ENCODE measurements at places on chromosomes 13 and 19.

DNA sequence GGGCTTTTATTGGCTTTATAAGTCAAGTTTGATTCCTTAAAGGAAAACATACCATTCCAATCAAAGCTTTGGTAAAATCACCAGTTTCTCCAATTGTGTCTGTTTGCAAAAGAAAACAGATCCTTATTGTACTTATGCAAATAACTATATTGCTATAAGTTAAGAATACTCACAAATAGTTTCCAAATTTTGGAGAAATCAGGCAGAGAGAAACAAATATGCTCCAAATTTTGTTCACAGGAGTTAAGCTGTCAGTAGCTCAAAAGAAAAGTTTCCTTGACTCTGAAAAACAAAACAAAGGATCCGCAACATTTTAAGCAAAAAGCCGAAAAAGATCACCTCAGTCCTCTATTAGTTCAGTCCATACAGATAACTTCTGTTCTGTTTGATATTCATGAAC lies 19.2 kb upstream of the IGFL4 start:
- no peak for DNase-seq

- no peak for DNase-seq
These were observed 807.5 kb upstream of the ATXN8OS start for GRCh38 chr13:69300131-69300530.

GRCh38 chr13:94712287-94712811 lies at the start of gene SOX21:
Gene SOX21 (minus strand): TSS chr13:94712545. CDS start chr13:94712049, 496 bp downstream.
- DNase-seq, result no peak

GRCh38 chr13:110137680-110138009 lies 169.3 kb downstream of the COL4A1 start:
- no peak for DNase-seq

- no peak for DNase-seq
These were observed 319 bp downstream of the FRY start for GRCh38 chr13:32031815-32032370.

DNA sequence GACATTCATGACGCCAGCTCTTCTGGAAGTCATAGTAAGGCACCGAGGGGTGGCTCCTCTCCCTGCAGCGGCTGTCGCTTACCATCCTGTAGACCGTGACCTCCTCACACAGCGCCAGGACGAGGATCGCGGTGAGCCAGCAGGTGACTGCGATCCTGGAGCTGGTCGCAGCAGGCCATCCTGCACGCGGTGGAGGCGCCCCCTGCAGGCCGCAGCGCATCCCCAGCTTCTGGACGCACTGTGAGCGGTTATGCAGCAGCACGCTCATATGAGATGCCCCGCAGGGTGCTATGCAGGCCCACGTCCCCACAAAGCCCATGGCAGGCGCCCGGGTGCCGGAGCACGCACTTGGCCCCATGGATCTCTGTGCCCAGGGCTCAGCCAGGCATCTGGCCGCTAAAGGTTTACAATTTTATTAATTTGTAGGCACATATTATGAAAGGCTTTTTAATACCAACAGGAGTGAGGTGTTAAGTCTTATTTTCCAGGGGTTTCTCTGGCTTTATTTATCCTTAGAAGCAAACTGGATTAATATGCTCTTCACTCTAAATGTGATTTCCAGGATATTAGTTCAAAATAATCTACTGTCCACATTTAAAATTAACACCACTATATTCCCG lies 35.6 kb upstream of the PSPC1 start:
- DNase-seq, result peak; percentile 12

- no peak for DNase-seq
These were observed 49.3 kb downstream of the USPL1 start for GRCh38 chr13:30667014-30667413.

DNA sequence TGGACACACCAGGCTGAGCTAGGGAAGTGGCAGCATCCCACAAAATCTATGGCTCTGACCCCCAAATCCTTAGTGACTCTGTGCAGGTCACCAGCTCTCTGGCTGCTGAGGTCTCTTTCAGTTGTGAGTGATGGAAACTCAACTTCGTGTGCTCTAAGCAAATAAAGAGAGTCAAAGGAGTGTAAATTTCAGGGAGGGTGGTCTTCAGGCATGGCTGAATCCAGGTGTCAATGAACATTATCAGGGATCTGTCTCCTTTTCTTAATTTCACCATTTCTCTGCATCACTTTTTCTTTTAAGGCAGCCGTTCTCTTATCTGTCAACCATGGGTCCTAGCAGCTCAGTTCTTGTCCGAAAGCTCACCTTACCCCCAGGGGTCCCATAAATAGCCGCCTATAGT lies 6.2 kb downstream of the CYP4F12 start:
- DNase-seq, result no peak

DNA sequence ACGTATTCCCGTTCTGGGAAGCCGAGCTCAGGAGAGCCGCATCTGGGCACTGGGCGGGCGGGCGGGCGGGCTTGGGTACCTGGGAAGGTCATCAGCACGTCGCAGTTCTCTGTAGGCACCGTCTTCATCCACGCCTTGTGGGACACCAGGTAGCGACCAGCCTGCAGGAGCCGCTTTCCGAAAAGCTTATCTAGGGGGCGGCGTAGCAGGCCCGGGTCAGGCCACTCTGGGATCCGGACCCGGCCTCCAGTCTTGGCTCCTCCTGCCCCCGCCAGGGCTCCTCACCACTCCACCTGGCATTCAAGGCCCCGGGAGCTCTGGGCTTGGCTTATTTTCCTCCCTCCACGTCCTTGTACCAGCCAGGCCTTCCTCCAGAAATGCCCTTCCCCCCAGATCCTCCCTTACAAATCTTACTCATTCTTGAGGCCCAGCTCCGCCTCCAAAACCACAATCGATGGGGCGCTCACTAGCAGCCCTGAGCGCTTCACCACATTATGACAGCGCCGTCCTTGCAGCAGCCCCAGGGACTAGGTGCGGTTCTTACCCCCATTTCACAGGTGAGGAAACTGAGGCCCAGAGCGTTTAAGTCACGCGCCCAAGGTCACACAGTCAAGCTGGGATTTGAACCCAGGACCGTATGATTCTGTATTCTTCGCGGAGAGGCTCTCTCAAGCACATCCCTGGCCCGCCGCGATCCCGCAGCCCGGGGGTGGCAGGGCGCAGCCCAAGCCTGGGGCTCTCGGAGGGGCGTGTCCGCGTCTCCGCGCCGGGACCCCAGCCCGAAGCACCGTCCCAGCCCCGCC lies 843 bp downstream of the ANO8 start:
- DNase-seq, result peak; percentile 55

DNA sequence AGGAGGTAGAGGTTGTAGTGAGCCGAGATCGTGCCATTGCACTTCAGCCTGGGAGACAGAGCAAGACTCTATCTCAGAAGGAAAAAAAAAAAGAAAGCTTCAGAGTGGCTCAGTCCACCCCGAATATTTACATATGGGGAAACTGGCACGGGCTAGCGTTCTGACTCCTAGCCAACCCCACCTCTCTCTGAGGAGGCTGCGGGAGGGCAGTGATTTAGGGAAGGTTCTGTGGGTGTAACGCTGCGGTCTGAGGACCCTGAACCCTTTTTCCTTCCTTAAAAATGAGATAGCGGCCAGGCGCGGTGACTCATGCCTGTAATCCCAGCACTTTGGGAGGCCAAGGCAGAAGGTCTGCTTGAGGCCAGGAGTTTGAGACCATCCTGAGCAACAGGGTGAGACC lies 5.0 kb downstream of the LRRC25 start:
- no peak for DNase-seq

- no peak for DNase-seq
These were observed 37.4 kb upstream of the ZNF527 start for GRCh38 chr19:37333457-37333856.

GRCh38 chr19:44438441-44438840 lies 9.8 kb downstream of the ZNF229 start:
- no peak for DNase-seq

DNA sequence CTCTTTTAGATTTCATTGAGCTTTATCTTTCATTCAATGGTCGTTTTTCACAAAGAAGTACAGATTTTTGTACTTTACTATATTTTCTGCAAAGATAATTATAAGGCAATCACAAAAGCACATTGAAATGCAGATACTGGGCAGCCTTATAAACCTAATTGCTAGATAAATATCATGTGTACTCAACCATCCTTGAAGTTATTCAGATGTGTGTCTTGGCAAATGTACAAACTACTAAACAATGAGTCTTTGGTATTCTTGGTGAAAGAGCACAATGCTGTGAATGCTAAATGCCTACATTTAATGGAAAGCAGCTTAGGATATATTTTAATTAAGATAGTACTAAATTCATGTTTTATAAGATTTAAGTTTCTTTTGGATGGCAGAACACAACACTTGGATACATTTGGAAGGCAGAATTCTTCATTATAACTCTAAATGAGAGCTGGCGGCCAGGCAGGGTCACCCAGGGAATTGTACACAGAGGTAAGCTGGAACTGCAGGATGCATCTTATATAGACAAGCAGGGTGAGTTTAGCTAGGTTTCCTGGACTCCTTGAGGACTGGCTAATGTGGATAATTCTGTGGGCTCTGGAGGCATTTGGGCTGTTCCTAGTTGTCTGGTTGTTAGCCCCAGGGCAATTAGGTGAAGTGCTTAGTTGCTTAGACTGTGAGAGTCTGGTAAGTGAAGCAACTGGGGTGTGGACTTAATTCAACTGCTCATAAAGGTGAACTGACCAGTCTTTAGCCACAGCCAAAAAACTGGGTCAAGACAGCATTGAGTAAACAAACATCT lies 286.6 kb downstream of the PCDH20 start:
- no peak for DNase-seq

GRCh38 chr19:16470911-16471811 lies 609 bp downstream of the EPS15L1 start:
- no peak for DNase-seq

- no peak for DNase-seq
These were observed at the start of gene NCR1 for GRCh38 chr19:54905803-54906511. Gene NCR1 (plus strand): TSS chr19:54906148. CDS start chr19:54906188, 40 bp downstream.

DNA sequence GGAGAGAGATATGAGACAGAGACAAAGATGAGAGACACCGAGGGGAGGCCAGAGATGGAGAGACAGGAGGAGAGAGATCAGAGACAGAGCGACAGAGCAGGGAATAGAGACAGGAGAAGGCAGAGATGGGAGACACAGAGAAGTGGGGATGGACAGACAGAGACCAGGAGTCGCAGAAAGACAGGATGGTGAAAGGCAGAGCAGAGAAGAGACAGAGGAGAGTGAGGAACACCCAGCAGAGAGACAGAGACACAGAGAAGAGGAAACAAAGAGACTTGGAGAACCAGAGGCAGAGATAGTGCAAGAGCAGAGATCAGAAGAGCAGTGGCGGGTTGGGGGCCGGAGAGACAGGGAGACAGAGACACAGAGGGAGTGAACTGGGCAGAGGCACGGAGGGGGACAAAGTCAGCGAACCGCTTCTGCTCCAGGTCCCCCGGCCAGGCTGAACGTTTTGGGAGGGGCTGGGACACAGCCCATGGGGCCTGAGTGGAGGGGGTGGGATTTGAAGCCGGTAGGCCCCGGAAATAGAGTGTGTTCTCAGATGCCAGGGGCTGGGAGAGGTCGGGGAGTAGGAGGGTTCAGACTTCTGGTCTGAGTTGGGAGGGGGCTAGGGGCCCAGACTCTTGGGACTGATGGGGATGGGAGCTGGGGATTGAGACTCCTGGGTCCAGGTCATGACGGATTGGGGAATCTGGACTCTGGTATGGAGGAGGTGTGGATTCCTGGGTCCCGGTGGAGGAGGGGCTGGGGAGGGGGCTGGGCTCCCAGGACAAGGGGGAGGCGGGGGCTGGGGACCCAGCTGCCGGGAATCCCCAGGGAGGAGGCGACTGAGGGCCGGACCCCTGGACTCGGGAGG lies 654 bp downstream of the ZNF579 start:
- no peak for DNase-seq

DNA sequence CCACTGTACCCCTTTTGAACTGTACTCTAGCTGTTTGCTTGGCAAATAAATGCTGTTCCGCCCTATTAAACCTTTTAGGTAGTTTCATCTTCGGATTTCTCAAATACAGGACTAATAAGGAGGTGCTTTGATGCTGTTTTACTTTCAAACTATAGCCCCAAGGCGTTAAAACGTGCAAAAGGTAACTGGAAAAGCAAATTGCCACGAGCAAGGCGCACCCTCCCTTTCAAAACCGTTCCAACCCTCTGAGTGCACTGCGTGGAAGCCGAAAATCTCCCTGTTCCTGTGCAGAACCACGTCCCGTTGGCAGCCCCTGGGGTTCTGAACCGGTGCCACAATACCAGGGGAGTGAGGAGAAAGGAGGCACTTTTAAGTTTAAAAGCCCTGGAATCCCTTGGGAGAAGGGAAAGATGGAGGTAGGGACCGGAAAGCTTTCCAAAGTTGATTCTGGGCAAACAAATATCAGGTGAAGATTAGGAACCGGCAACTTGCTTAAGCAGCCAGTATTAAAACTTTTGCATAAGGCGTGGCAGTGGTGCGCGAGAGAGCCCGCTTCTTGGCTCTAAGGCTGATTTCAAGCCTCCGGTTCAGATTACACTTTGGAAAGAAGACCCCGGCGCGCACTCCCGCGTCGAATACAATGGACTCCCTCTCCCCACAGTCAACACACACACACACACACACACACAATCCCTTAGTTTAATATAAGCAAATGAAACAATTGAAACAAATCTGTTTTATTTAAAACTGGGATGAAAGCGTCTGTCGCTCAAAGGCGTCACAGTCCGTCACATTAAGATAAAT lies 9.5 kb downstream of the POU4F1 start:
- DNase-seq, result no peak

DNA sequence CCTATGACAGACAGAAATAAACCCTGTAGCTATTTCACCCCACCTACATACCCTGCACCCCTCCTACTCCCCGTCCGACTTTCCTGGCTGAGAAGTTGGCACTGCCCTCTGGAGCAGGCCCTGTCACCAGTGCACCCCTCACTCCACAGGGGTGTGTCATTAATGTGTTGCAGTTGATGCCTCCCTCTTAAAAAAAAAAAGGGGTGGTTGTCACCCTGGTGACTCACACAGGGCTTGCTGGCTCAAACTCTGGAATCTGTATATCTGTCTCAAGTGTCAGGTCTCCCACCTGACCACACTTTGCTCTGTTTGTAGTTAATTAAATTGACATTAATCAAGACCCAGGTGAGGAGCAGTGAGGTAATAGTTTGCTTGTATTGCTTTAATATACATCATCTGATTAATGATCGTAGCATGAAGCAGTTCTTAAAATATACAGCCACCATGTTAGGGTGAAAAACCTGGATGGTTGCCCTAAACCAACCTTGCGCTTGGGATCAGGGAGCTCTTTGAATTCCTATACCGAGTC lies 2.0 kb upstream of the GATAD2A start:
- no peak for DNase-seq

DNA sequence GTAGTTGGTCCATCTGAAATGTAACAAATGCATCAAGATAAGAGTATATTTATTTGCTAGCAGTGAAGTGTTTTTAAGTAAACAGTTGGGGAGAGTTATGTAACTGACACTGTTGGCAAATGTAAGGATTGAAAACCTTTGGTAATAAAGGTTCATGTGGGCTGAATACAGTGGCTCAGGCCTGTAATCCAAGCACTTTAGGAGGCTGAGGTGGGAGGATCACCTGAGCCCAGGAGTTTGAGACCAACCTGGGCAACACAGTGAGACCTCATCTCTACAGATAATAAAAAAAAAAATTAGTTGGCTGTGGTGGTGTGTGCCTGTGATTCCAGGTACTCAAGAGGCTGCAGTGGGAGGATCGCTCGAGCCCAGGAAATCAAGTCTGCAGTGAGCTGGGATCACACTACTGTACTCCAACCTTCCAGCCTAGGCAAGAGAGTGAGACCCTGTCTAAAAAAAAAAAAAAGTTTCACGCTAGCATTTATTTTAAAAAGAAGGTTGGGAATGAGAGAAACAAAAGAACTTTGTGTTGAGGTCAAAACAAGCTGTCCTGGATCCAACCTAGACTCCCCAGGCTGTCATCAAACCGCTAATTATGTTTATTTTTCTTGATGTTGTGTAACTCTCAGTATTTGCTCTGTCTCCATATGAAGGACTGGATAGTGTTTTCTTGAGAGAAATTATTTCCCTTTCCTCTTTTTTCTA lies 20.7 kb downstream of the SETDB2 start:
- no peak for DNase-seq

GRCh38 chr19:49672131-49672919 lies 4.7 kb upstream of the PRMT1 start:
- DNase-seq, result no peak
